ENCODE measurements at places on chromosomes 6 and 20. TPM values are rescaled to one million over a fixed set of nuclear protein-coding genes. Genes with fewer than 3 reads are reported as not detected.

- no peaks in the 10 kb centered on the region for H3K27me3 ChIP-seq
- no peaks in the 10 kb centered on the region for H3K4me1 ChIP-seq
- H3K27ac ChIP-seq: no peak overlapping the region
- H3K36me3 ChIP-seq: no peaks in the 10 kb centered on the region
These were observed 194.8 kb downstream of the COL9A1 start for GRCh38 chr6:70107852-70108629.

DNA sequence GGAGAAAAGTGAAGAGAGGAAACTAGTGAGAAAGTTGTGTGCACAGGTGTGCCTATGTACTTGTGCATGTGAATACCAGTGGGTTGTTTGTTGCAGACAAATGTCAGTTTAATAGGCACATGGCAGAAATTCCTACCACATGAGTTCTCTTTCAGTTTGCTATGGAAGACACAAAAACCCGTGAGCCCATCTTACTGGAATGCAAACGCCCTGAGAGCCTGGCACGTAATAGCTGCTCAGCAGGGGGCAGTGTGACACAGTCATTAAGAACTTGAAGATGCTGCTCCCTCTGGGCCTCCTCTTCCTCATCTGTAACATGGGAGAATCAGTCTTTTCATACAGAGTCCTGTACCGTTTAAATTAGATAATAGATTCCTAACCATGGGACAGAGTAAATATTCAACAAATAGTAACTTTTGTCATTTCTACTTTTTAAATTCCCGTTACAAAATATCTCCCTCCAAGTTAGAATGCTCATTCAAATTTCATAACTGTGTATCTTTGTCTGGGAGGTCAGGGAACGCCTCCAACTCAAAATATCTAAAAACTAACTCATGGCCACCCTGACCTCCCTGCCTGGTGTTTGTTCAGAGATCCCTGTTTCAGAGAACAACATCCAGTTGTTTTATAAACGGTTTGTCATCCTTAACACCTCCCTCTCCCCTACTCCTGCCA lies 802.9 kb downstream of the MAFB start:
- H3K4me1 ChIP-seq: no peaks in the 10 kb centered on the region
- H3K27ac ChIP-seq: no peak overlapping the region
- DNase-seq: peak; percentile 54
- H3K27me3 ChIP-seq: no peaks in the 10 kb centered on the region
- no peaks in the 10 kb centered on the region for H3K36me3 ChIP-seq

DNA sequence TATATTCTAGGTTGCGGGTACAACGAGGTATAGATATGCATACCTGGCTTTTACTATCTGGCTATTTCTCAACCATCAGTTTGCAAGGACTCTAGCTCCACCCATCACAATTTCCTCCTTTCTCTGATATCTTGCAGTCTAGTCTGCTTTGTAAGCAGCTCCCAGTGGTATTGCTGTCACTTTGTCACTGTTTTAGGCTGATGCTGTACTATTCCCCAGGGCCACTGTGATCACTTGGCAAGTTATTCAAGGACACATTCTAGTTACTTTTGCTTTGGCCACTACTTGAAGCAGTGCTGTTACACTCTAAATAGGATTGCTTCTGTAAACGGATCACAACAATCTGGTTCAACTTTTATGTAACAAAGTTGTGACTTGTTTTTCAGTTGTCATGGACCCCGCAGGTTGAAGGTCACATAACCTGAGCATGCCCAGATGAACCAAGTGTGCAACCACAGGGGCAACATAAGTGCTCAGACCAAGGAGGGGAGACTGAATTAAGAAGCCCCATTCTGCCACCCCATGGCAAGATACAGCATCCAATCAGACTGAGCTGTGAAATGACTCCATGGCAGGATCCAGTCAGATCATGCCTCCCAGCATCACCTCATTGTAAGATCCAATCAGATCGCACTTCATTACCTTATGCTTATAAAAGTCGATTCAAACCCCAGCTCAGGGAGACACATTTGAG lies 588.4 kb upstream of the CITED2 start:
- no peak overlapping the region for H3K27ac ChIP-seq
- H3K4me1 ChIP-seq: no peaks in the 10 kb centered on the region
- no peak overlapping the region for H3K4me3 ChIP-seq
- DNase-seq: no peak

GRCh38 chr6:161424421-161424820 lies 150.6 kb upstream of the AGPAT4 start:
- H3K36me3 ChIP-seq: no peaks in the 10 kb centered on the region
- H3K27ac ChIP-seq: no peak overlapping the region
- no peak overlapping the region for H3K4me3 ChIP-seq
- DNase-seq: no peak
- no peaks in the 10 kb centered on the region for H3K4me1 ChIP-seq

DNA sequence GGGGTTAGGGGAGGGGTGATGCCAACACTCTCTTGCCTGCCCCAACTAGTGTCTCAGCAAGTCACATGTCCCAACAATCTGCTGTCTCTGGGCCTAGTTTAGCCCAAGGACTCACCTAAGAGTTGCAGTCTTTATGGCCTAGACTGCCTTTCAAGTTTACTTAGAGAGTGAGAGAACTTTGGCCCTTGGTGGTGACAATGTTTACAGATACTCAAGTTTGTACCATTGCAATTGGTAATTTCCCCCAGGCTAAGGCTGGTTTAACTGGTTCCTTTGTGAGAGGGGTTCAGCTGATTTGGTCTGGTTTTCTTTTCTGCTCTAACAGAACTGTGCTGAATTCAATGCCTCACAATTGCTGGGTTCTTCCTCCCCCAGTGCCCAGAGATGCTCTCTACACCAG lies 1279.9 kb upstream of the EYS start:
- no peak overlapping the region for H3K4me3 ChIP-seq
- no peaks in the 10 kb centered on the region for H3K4me1 ChIP-seq
- no peak for DNase-seq
- no peaks in the 10 kb centered on the region for H3K27me3 ChIP-seq

GRCh38 chr6:795046-795685 lies 102.2 kb upstream of the EXOC2 start:
- H3K27me3 ChIP-seq: no peaks in the 10 kb centered on the region
- H3K36me3 ChIP-seq: no peaks in the 10 kb centered on the region
- H3K4me3 ChIP-seq: no peak overlapping the region

GRCh38 chr20:23367770-23368169 lies 5.8 kb downstream of the GZF1 start:
- H3K4me1 ChIP-seq: peaks cover 6% of the 10 kb centered on the region
- H3K4me3 ChIP-seq: no peak overlapping the region
- no peaks in the 10 kb centered on the region for H3K27me3 ChIP-seq
- H3K27ac ChIP-seq: no peak overlapping the region
- H3K36me3 ChIP-seq: peaks cover 6% of the 10 kb centered on the region

GRCh38 chr6:129429956-129430355 lies 280.0 kb downstream of the ARHGAP18 start:
- H3K27me3 ChIP-seq: no peaks in the 10 kb centered on the region
- no peak overlapping the region for H3K4me3 ChIP-seq
- H3K4me1 ChIP-seq: no peaks in the 10 kb centered on the region

DNA sequence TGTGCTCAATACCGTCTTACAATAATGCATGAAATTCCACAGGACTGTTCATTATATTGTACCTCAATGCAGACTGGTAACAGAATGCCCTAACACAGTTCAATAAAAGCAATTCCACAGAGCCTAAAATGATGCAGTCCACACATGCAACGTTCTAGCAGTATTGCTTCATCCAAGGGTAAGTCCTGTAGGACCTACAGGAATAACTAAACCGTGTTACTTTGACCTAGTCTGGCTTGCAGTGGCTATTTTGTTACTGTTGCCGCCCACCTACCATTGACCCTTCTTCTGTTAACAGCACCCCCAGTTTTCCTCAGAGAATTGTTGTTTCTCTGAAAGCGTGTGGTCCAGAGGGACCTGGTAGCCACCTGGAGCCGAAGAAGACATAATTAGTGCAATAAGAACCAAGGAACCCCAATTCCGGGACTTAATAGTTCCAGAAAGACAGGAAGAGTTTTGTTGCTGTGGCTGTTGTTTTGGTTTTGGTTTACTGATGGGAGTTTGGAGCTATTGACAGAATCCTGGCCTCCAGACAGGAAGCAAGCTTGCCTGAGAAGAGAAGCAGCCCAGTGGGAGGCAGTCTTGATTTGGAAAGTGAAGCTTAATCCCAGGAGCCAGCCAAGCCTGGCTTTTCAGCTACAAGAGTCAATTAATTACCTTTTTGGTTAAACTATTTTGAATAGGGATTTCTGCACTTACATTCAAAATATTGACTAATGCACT lies 91.3 kb downstream of the FRK start:
- no peak overlapping the region for H3K4me3 ChIP-seq
- no peak for DNase-seq
- no peaks in the 10 kb centered on the region for H3K27me3 ChIP-seq
- no peaks in the 10 kb centered on the region for H3K4me1 ChIP-seq

- H3K4me1 ChIP-seq: no peaks in the 10 kb centered on the region
- H3K4me3 ChIP-seq: no peak overlapping the region
- DNase-seq: no peak
- no peak overlapping the region for H3K27ac ChIP-seq
- no peaks in the 10 kb centered on the region for H3K36me3 ChIP-seq
- H3K27me3 ChIP-seq: no peaks in the 10 kb centered on the region
These were observed 5.6 kb upstream of the GJB7 start for GRCh38 chr6:87334683-87335082.

- no peaks in the 10 kb centered on the region for H3K27me3 ChIP-seq
- no peaks in the 10 kb centered on the region for H3K36me3 ChIP-seq
- H3K27ac ChIP-seq: no peak overlapping the region
- H3K4me3 ChIP-seq: no peak overlapping the region
- H3K4me1 ChIP-seq: no peaks in the 10 kb centered on the region
- peak; percentile 49 for DNase-seq
These were observed 55.0 kb upstream of the VSX1 start for GRCh38 chr20:25136643-25137559.

DNA sequence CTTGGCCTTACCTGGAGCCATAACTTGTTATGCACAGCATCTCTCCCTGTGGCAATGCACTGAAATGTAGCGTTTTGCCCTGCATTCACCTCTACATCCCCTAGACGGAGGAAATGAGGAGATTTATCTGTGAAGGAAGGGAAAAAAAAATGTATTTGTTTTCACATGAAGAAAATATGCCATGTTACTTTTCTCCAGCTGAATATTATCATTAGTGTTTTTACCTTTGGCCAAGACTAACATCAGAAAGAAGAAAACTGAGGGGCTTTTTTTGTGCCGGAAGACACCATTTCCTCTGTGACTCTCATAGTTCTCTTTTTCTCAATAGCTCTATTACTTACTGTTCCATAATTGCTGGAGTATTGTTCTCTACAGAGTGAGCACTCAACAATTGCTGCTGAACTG lies 280.4 kb downstream of the PTPRK start:
- DNase-seq: no peak
- H3K27me3 ChIP-seq: no peaks in the 10 kb centered on the region
- H3K36me3 ChIP-seq: no peaks in the 10 kb centered on the region
- H3K27ac ChIP-seq: no peak overlapping the region

DNA sequence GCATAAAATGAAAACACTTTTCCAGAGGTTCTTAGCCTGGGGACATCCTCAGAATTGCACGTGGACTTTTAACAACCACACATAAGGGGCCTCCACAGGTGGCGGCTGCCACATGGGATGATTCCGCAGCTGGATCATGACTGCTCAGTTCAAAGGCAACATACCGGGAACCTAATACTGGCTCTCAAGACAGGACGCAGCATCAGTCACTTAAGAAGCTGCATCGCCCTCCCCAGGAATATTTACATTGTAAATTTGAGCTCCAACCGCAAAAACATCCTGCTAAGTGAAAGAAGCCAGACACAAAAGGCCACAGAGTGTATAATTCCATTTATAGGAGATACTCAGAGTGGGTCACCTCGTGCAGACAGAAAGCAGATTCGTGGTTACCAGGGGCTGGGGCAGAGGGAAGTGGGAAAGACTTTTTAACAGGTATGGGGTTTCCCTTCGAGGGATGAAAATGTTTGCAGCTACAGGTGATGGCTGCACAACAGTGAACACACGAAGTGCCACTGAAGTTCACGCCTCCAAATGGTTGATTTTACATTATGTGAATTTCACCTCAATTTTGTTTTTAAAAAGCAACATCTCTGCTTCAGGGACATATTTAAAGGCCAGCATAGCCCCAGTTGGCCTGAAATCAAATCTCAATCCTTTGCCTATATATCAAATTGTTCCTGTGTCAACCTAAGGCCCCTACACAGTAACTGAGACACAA lies 141.5 kb downstream of the BMP7 start:
- no peak overlapping the region for H3K4me3 ChIP-seq
- no peak for DNase-seq
- no peaks in the 10 kb centered on the region for H3K36me3 ChIP-seq
- no peaks in the 10 kb centered on the region for H3K27me3 ChIP-seq
- H3K27ac ChIP-seq: no peak overlapping the region
- H3K4me1 ChIP-seq: no peaks in the 10 kb centered on the region

DNA sequence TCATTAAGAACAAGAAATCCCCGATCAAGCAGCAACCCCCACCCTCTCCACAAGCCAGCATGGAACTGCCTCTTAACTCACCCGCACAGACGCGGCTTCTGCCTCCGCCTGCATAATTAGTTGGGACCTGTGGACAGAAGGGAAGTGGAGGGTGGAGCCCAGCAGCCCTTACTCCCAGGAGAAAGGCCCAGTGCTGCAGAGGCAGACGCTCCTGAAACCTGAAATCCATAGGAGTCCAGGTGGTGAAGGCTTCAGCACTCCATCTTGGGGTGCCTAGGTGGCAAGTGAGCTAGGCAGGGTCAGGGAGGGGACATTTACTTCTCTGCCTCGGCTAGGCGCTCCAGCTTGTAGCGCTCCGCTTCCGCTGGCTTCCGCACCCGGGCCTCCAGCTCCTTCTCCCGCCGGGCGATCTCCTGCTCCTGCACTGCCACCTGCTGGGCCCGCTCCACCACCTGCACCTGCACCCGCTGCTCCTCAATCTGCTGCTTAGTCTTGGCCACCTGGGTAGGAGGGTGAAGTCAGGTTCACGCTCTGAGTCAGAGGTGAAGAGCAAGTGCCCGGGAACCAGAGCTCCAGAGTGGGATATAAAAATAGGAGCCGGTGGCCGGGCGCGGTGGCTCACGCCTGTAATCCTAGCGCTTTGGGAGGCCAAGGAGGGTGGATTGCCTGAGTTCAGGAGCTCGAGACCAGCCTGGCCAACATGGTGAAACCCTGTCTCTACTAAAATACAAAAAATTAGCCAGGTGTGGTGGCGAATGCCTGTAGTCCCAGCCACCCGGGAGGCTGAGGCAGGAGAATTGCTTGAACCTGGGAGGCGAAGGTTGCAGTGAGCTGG lies 10.7 kb downstream of the TUBB start:
- no peak overlapping the region for H3K27ac ChIP-seq
- peak; percentile 86 for DNase-seq
- no peak overlapping the region for H3K4me3 ChIP-seq
- H3K36me3 ChIP-seq: peaks cover 29% of the 10 kb centered on the region

The POPDC3 gene
- total RNA-seq: 0.24 TPM

The ANKRD66 gene
- total RNA-seq: not detected

The CST8 gene
- not detected for total RNA-seq

The ZBP1 gene
- 2.7 TPM for total RNA-seq

The EEF1A2 gene
- total RNA-seq: 1.5 TPM

The IL17A gene
- total RNA-seq: not detected

The FOXF2 gene
- 4.2 TPM for total RNA-seq

The GGT7 gene
- 17.8 TPM for total RNA-seq

The SLC26A8 gene
- total RNA-seq: not detected

The IL20RA gene
- 12.8 TPM for total RNA-seq

The SLC35F1 gene
- total RNA-seq: 1.1 TPM

The BTN1A1 gene
- not detected for total RNA-seq

Measured in colonic mucosa (tissue), 4 donors.